CD4-positive, CD25-positive, alpha-beta regulatory T cell (primary cell): ENCODE measurements at places on chromosomes 4 and X.

GRCh38 chrX:119763181-119763580 lies 4.8 kb downstream of the SOWAHD start:
- no peak for DNase-seq

GRCh38 chr4:118814891-118815290 lies 21.0 kb downstream of the SEC24D start:
- DNase-seq: no peak

DNA sequence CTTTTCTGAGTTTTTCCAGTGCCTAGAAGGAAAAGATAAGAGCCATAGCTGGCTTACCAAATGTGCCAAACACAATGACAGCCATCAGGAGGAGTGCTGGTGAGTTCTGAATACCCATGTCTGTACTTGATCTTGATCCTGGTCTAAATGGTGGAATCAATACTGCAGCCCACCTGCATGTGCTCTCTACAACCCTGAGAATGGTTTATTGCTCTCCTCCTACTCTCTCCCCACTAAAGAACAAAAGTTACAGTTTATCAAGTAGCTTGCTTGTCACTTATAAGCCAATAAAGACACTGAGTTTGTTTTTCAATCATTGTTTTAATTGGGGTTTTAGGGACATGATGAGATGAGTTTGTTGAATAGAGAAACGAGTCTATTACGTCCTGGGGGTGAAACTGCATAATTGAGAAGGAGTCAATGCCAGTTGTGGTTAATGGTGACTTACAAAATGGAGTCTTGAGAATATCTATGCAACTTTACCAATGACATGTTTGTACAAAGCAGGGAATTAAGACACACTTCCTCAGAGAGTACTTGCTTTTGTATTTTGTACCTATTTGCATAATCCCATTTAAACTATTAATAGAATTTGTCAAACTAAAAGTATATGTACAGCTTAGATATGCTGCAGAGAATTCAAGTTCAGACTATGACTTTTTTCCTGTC lies 20.8 kb upstream of the CXCL3 start:
- DNase-seq: no peak

DNA sequence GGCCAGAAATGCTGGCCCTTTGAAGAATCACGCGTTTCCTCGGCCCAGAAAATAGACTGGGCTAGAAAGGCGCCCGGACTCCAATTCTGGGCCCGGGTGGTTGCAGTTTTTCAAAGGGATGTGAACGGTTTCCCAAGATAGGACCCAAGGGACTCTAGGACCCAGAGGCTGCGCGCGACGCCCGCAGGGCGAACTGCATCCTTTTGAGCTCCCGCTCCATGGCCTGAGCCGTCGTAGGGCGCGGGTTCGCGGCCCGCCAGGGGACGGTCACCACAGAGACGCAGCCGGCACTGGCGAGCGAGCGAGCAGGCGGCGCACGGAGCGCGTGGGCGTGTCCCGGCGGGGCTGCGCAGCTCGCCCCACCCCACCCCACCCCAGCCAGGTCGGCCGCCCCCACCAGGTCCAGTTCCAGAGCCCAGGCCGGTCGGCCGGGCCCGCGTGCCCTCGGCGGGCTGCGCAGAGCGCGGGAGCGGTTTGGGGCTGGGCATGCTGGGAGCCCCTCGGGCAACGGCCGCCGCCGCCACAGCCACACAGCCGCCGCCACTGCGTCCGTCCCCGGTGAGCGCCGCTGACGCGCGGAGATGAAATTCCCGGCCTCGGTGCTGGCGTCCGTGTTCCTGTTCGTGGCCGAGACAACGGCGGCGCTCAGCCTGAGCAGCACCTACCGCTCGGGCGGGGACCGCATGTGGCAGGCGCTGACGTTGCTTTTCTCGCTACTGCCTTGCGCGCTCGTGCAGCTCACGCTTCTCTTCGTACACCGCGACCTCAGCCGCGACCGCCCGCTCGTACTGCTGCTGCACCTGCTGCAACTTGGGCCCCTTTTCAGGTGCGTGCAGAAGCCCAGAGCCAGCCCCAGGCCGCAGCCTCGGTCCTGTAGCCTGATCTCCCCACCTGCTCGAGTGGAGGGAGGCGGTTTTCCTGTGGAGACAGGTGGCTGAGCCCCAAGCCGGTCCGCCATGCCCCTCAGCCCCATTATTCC lies at the start of gene XK:
TSS of gene XK (plus strand) at position 411 of the 979 bp plus-strand sequence. CDS start at position 582, 171 bp downstream.
- no peak for DNase-seq

DNA sequence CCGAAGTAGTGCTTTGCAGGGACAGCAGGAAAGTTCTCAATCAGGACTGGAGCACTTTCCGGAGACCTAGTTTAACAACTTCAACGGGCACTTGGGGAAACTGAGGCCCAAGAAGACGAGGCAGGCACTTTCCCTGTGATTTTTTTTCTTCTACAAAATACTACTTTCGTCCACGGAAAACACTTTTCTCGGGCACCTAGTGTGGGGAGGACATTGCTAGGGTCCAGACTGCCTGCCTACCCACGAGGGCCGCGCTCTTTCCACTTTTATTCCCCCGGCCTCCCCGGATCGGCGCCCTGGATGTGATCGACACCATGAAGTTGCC lies 125.4 kb upstream of the CXorf66 start:
- DNase-seq: no peak

- DNase-seq: no peak
Observed at GRCh38 chr4:69640289-69640688, 847 bp upstream of the UGT2A2 start.

DNA sequence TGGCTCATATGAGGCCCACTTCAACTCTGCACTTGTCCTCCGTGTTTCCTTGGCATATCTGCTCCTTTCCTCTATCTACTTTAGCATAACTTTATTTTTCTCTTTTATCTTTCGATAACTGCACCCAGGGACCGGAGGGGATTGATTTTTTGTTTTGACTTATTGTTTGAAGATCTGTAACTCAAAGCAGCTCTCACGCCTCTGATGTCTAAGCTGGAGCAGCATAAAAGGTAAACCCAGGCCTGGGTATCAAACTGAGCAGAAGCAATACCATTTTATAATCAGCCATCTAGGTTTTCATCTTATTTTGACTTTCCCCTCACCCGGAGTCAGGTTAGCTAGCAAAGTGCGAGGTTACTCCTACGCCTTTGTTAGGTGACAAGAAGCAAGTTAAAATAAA lies 28.4 kb downstream of the LEF1 start:
- DNase-seq: no peak
